T-helper 2 cell treated with Interferon-gamma antibody and Interleukin-4, amounts not matched to agents 5 μg/mL and 100 μg/mL, for 36 hours (primary cell): ENCODE measurements at places on chromosomes 2 and 18.
A peak's percentile ranks its signal among the peaks of the same experiment; 100 is the strongest.

DNA sequence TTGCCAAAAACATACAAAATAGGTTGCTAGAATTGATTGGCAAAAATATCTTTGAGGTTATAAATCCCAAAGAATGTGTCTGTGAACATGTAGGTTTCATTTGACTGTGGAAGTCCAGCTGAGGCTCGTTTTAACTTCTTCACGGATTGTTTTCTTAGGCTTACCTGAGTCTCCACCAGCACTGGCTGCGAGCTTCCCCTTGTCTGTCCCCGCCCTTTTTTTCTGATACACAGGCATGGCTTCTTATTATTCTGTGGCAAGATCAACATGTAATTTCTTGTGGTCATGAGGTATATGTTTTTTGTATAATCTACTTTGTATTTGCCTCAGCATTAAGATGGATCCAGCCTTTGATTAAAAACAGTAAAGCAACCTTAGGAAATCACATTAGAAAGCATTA is 7.2 kb upstream of the SLC40A1 start:
- DNase-seq, result no peak

DNA sequence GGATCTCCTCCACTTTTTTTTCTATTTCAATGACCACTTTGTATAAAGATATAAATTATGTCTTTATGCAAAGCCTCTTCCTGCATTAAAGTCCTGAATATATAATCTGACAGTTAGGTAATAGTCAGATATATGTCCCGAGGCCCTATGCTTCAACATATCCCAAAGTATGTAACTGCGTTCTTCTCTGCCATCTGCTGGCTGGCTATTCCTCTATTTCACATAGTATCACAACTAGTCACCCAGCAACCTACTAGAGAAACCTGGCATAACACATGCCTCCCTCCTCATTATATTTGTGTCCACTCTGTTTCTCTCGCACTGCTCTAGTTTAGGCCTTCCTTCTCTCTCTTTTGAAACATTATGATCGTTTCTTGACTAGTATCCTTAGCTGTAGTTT is 640.8 kb downstream of the DPP10 start:
- no peak for DNase-seq

GRCh38 chr2:25372405-25373268 is 30.9 kb upstream of the DNMT3A start:
- DNase-seq, result no peak

GRCh38 chr2:223918671-223919134 is 26.4 kb downstream of the WDFY1 start:
- no peak for DNase-seq

DNA sequence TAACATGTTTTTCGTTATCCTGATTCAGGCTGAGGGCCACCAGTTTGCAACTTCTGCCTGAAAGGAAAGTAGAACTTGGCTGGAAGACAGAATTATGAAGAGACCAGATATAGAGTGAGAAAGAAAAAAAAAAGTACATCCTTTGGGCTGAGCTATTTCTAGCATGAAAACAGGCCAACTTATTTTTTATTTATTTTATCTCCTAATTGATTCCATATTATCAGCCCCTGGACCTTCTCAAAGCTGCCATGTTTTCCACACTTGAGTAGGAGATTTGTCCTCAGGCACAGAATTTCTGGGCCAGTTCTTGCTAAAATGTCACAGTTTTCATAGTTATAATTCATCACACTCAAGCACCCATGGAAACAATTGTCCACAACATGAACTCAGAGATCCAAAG is 586.8 kb upstream of the CNTNAP5 start:
- no peak for DNase-seq

GRCh38 chr2:127024769-127025358 is 82.1 kb downstream of the BIN1 start:
- DNase-seq, result no peak

DNA sequence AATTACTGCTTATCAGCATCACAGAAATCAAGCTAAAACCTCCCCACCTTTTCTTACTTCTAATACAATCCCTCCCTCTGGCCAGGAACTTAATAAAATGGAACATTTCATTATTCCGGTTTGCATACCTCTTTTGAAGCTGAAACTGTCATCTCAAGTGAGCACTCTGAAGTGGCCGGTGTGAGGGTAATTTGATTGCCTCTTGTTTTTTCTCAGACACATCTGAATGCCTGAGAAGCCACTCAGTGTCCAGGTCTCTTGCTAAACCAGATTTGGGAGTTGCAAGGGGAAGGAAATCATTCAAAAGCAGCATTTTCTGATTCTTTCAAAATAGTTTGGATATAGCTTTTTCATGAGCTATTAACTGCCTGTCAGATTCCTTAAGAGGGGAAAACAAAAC is 190.3 kb downstream of the C1D start:
- no peak for DNase-seq

DNA sequence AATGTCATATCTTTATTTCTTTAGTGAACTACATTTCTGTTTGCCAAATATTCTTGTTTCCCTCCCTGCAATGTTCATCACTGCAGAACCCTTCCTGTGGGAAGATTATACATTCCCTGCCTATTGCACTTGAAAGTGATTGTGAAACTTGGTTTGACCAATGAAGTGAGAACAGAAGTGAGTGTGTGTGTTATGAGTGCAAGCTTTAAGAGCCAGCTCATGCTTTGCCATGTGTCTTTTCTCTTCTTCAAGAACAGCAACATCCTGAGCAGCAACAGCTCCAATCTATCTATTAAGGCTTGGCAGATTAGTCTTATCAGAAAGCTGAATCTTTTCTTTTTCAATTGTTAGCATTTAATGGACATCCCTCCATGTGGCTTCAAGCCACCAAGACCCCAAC is 42.0 kb upstream of the UBE2E3 start:
- no peak for DNase-seq

GRCh38 chr2:12717191-12718014 is 667 bp downstream of the TRIB2 start:
- DNase-seq, result peak; percentile 43

GRCh38 chr2:3462493-3463104 is 56.7 kb downstream of the ADI1 start:
- no peak for DNase-seq

- no peak for DNase-seq
These were observed 63.3 kb upstream of the ZNF804A start for GRCh38 chr2:184534986-184535385.

DNA sequence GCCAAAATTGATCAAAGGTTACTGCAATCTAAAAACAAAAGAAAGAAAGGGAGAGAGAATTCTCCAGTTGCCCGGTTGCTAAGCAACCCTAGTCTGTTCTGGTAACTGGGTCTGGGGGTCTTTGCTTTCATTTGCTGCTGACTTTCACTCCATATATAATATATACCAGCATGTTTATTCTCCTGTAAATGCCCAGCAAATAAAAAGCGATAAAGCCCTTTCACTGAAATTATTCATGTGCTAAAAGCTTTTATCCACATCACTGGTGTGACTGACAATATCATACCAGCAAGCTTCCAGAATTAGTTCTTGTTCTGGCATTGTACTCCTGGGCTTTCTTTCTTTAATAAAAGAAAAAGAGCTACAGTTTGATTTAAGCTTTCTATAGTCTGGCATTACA is 75.5 kb upstream of the ST8SIA3 start:
- no peak for DNase-seq

GRCh38 chr18:73741946-73742345 is 405.7 kb downstream of the FBXO15 start:
- no peak for DNase-seq

- no peak for DNase-seq
These were observed 352.4 kb downstream of the EIPR1 start for GRCh38 chr2:3025261-3025660.

DNA sequence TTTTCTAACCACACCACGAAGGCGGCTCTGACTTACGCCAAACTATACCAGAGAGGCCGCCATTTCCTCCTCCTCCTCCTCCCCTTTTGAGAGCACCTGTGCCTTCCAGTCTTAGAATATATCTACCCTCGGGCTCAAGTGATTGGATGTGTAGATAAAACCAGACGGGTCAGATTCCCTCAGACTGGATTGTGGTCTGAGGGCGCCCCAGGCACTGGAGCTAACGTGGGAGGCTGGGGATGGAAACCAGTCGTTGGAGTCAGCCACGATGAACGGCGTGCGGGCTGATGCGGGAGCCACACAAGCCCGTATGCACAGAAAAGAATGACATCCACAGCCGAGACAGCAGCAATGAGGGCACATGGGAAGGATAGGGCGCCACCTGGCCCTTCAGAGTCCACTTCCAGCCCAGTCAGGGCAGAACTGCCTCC is 12.3 kb upstream of the ODC1 start:
- DNase-seq, result no peak

DNA sequence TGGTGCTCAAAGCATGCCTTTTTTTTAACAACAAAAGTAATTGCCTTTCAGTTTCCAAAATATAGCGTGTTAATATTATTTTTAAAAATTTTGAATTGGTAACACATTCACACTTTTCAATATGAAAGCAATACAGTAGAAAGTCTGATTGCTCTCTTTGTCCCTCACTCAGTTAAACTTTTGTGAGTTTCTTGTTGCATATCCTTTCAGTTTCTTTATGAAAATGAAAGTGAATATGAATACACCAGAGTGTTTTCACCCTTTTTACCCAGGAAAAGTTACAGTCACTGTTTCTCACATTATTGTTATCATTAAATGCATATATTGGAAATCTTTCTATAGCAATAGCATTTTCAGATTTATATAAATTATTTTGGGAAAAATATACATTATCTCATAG is 377.4 kb upstream of the CRIM1 start:
- no peak for DNase-seq

DNA sequence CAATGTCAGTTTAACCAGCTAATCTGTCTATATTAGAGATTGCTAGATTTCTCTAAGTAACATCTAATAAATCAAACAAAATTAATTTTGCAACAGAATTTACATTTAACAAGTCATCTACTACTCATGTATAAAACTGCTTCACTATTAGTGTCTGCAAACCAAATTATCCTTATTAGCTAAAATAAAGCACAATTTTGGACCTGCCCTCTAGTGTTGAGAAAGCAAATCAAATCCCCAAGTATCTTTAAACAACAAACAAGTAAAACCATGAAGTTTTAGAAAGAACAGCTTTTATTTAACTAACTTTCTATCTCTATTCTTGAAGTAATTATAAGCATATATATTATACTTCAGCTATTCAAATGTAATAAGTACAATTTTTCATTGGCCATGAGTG is 113.1 kb upstream of the SP3 start:
- no peak for DNase-seq

DNA sequence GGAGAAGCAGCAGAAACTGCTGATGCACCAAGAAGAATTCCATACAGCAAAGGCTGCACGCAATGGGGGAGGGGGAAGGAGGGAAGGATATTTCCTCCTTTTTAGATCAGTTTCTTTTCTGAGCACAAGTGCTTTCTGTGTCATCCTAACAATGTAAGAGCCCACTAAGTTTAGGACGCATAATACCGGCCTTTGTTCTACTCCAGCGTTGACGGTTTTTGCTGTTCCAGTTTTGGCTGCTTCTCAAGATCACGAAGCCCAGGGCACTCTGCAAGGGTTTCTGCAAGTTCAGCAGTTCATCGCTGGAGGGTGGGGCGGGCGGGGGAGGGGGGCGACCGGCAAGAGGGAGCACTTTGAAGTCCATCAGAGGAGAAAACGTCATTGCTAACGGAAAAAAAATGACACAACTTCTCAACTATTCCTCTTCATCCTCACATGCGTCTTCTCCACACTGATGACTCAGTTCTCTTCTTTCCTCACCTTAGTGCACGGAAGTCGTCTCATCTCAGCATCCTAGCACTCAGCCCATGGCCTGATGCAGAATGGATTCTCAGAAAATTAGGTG is 8.7 kb downstream of the FAM178B start:
- no peak for DNase-seq

GRCh38 chr2:151830961-151831360 is 2.7 kb upstream of the ARL5A start:
- no peak for DNase-seq

GRCh38 chr2:236643480-236643879 is 73.9 kb downstream of the ACKR3 start:
- DNase-seq, result no peak

DNA sequence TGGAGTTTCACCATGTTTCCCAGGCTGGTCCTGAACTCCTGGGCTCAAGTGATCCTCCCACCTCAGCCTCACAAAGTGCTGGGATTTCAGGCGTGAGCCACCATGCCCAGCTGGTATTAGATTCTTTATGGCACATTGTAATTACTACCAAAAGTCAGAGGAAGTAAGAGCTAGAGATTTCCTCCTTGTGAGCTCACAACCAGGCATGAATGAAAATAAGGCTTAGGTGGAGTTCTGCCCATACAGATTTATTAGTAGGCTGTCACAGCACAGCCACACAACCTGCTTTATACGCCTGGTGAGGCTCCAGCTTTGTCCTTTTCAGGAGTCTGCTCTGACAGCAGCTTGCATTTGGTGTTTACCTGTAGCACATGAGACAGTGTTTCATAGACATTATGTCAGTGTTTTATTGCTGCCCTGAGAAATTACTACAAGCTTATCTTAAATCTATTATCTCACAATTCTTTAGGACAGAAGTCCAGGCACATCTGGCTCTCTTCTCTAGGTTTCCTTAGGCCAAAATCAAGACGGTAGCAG is 156.6 kb downstream of the TANC1 start:
- no peak for DNase-seq

GRCh38 chr2:160269365-160269764 is 69.3 kb upstream of the ITGB6 start:
- DNase-seq, result no peak

DNA sequence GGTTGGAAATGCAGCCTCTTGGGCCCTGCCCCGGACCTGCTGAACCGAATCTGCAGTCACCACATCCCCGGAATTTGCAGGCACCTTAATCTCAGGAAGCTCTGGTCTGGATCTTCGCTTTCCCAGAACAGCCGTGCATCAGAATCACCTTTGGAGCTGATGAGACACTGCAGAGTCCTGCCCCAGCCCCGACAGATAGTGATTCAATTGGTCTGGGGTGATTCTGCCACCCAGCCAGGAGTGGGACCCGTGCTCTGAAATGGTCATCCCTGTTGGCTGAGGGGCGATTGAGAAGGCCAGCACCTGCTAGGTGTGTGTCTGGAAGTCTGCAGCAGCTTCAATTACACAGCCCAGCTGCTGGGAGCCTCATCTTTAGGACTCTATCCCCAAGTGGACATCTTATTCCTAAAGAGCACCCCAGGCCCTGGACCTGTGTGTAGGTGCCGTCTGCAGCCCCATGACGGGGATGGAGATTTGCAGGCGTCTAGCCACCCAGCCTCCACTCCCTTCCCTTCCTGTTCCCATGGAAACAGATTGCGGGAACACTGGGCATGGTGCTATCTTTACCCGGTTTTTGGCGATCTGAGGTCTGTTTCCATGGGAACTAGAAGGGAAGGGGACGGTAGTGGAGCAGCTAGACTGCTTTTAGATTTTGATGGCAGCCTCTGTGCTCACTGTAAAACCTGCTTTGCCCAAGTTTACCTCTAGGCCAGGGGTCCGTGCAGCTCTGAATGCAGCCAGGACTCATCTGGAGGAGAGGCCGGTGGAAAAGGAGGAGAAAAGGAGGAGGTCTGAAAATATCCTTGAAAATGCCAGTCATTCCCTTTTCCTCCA is 156.1 kb downstream of the LDLRAD4 start:
- DNase-seq, result no peak

DNA sequence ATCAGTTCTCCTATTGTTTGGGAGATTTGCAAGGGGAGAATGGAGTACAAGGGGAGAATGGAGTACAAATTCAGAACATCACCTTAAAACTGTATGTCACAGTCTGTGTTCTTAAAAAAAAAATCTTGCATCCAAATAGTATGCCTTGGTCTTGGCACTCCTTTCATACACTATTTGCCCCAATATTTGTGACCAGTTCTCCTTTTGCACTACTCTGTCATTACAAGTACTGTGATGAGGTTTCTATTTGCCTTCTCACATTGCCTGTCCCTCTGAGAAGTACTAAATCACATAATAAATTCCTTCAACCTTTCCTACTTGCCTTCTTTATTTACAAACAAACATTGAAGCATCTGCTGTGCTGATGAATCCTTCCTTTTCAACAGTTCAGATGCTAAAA is 36.0 kb upstream of the NCK2 start:
- DNase-seq, result no peak
